ENCODE measurements at places on chromosomes 1 and 21.

DNA sequence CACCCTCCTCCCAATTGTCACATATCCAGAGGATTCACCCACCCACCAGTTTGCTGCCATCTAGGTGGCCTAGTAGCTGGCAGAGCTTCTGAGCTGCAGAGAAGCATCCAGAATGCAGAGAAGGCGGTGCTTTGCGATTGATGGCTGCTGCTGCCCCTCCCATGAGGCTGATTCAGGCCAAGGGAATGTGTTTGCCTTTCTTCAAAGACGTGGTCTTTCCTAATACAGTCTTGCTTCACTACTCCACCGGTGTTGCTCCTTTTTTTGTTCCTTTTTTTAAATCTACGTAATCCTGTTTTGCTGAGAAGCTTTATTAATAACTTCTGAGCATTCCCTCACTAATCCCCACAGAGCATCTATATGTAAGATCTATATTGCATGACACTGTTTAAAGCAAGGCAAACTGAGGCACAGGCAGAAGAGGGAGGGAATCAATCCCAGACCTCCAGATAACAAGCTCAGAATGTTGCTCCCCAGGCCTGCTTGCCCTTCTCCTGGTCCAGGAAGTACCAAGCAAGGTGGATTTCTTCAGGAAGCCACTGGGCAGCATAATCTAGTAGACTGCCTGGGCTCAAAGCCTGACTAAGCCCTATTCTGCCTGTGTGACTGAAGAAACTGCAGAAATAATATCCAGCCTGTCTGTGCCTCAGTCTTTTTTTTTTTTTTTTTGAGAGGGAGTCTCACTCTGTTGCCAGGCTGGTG lies 275.5 kb upstream of the FMN2 start:
- peak; percentile 13 for DNase-seq

DNA sequence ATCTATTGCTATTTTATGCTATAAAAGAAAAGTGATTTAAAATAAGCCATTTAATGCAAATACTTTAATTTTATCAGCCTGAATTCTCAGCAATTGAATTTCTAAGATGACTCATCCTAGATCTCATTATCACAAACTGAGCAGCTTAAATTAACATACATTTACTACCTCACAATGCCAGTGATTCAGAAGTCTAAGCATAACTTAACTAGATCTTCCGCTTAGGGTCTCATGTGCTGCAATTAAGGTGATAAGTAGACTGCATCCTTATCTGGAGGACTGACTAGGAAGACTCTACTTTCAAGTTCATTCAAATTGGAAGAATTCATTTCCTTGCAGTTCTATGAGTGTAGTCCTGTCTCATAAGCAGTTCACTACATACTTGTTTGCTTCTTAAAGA lies 286.6 kb downstream of the COL11A1 start:
- no peak for DNase-seq

DNA sequence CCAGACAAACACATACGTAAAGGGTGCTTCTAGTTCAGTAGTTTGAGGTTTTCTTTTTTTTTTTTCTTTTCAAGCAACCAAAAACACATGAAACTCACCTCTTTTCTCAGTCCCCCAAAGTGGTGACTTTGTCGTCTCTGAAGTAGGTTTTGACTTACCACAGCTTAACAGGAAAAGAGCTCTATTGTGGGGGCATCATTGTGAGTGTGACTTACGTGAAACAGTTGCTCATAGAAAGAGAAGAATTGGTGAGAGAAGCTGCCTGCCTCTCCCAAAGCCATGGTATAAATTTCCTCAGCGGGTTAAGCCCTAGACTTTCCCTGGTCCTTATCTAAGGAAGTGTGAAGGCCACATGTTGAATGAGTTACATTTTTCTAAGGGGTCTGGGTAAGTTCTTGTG lies 11.9 kb downstream of the FASLG start:
- DNase-seq = peak; percentile 3

DNA sequence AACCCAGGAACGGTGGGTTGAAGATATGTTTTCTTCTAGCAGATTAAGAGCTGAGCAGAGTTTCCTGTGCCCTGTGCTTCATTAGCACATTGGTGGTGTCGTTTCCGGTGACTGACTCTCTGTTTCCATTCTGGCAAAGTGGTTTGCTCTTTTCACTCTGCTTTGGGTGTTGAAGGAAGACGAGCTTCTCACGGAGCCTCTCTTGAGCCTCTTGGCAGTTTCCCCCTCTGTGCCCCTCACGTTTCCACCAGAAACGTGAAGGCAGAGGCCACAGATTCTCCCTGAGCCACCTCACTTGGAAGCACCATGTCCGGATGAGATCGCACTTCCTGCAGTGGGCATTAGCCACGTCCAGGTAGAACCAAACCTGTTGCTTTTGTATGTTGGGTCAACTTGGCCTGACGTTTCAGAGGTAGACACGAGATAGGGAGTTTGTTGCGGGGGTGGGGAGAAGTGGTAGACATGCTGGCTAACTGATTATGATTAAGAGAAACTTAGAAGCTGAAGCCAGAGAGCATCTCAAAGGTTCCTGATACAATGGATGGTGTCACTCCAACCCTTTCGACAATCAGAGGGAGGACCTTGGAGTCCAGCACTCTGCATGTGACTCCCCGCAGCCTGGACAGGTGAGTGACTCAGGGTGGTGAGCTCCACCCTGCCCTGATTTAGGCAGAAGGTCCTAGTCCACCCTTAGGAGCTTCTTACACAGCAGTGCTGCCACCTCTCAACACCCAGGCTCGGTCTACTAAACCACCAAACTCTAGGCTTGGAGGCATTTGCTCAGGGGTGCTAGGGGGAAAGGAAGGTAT lies at the start of gene LAX1:
LAX1 (plus strand) TSS at position 155 of the 809 bp plus-strand sequence; CDS start at position 538, 383 bp downstream.
- DNase-seq = peak; percentile 65

DNA sequence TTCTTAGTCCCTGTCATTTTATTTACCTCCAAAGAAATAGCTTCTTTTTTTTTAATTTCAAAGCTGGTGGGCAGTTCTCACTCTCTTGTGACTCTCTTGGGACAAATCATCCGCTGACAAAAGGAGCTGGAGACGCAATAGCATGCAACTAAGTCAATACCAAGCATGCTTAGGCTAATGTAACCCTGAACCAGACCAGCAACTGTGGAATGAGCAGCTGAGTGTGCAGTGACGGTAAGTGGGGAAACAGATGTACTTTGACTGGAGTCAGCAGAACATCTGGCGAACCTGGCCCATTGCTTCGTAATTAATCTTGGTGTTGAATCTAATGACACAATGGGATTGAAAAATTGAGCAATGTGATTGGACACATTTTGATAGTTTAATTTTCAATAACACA lies 280.7 kb upstream of the PLXNA2 start:
- DNase-seq = no peak

- DNase-seq = no peak
Measured at GRCh38 chr1:245092638-245092976, 62.2 kb upstream of the KIF26B start.

DNA sequence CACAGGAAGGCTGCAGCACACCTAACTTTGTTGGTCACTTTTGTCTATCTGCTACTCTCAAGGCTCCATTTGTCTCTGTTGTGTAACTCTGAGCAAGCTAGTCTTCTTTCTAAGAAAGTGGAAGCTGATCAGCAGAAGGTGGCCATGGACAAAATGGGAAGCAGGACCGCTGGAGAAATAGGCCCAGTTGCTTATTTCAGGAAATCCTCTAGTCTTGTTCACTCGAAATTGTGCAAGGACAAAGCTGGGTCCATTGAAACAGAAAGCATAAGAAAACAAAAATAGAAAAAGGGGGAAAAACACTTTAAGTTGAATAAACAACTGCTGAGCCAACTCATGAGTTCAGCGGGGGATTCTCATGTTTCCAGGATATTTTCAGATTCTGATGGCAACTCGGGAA lies 150.1 kb downstream of the PBX1 start:
- peak; percentile 15 for DNase-seq

GRCh38 chr1:81605023-81605422 lies 195.7 kb upstream of the ADGRL2 start:
- DNase-seq = no peak

DNA sequence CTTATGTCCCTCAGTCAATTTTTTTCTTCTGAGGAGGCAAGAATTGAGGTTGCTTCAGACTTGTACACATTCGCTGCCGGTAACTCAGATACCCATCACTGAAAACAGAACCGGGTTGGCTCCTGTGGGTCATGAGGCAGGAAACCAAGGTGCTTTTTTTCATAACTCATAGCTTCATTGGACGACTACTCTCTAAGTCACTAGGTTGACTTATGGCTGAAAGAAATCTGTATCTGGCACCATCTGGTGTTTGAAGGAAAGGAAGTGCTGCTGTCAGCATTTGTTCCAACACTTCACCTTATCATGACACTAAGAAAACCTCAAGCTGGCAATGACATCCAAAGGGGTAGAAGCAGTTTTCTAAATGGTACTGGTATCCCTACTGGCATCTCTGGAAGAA lies 82.3 kb downstream of the TBX19 start:
- DNase-seq = peak; percentile 59

GRCh38 chr21:42892582-42892930 lies 553 bp upstream of the NDUFV3 start:
- DNase-seq = no peak

DNA sequence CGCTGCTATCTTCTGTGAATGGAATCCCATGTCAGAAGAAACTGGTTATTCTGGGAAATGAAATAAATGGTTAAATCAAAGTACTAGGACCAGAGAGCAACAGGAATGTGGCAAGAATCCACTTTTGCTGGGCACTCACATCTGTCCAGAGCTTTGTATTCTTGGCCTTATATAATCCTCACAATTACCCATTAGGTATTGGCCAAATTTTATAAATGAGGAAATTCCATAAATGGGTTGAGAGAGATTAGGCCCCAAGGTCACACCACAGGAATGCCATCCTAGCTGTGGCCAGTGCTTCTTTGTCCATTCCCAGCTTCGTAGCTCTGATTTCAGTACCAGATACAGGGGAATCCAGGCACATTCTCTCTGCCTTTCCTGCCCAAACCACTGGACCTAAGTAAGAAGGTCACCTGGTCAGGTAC lies 76.1 kb upstream of the HOOK1 start:
- no peak for DNase-seq

DNA sequence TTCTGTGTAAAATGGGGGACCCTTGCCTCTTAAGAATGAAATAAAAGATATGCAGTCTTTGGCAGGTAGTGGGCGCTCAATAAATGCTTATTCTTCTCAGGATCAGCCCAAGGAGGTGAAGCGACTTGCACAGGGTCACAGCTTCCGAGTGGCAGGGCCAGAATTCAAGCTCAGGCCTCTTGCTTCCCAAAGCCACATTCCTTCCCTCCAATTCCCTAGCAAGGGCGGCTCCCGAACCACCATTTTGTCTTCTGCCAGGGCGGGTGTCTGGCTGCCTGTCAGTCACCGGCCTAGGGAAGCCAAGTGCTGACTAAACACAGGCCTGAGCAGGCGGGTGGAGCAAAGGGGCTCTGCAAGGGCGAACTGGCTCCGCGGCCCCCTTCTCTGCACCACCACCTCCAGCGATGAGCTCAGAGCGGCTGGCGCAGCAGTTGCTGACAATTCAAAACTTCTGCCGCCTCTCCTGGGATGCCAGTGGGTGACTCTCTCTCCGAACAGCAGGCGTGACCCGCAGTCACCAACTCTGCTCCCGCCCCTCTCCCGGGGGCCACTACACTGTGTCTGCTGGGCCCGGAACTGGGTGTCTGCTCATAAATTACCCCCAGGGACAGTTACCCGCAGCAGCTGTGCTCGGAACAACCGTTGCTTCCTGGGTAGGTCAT lies 10.8 kb downstream of the GPR3 start:
- peak; percentile 51 for DNase-seq

DNA sequence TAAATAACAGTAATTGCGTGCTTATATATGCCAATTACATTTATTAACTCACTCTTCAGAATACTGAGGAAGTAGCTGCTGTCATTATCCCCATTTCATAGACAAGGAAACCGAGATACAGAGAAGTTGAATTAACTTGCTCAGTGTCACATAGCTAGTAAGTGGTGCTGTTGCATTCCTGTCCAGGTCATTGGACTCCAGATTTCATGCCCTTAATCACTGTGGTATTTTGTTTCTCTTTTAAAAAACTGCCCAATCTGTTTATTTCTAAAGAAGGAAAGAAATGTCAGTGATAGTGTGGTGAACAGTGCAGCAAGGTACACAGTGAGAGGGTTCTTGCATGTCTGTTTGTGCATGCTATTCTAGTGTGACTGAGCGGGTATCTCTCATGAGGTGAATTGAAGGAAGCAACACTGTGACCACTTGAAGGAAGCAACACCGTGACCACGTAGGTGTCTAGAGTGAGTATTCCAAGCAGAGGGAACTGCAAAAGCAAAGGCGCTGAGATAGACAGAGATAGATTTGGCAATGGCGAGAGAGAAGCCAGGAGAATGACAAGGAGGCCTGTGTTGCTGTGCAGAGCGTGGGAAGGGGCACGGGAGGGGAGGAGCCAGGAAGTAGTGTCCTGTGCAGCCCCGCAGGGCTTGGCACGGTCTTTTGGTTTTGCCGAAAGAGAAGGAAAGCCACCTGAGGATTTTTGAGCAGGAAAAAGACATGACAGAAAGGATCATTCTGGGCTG lies 95.9 kb downstream of the CAMTA1 start:
- no peak for DNase-seq

- DNase-seq = no peak
Measured at GRCh38 chr1:165857046-165857801, 29.8 kb downstream of the UCK2 start.

DNA sequence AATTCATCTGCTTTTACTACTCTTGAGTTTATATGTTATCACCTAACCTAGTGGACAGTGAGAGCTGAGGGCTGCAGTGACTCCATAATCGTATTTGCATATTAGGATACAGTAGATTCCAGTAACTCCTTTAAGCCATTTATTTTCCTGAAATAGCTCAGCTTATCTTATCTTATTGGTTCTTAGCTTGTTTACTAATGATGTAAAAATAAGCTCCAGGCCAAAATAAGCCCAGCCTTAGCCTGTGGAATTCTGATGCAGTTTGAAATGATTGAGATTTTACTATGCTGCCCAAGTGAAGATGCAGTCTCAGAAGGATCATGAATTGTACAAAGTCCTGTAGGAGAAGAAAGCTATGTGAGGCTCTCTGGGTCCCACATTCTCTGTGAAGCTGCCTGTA lies 18.1 kb downstream of the ATP1A1 start:
- no peak for DNase-seq

GRCh38 chr21:44263221-44263760 lies 1.6 kb upstream of the DNMT3L start:
- no peak for DNase-seq

DNA sequence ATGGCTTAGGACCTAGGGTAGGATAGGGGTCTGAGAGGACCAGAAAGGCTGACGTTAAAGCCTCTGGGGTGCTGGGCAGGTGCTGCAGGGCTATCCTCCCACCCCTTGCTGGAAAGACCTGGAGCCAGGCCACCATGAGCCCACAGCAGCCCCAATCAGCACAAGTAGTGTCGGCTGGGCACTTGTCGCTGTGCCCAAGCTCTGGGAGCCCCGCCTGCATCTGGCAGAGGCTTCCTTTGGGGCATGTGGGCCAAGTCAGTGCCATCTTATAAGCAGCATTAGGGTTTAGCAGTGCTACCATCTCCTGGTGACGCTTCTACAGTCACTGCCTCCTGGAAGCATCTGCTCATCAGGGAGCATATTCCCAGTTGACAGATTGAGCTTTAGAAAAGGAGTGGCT lies 31.3 kb downstream of the MAN1C1 start:
- DNase-seq = no peak
